ENCODE measurements at places on chromosomes 1 and 21. TPM values are rescaled to one million over a fixed set of nuclear protein-coding genes. Genes with fewer than 3 reads are reported as not detected.

- H3K4me1 ChIP-seq = peaks cover 96% of the 10 kb centered on the region
- no peak for DNase-seq
- H3K27ac ChIP-seq = peak overlapping the region; percentile 65
- H3K27me3 ChIP-seq = no peaks in the 10 kb centered on the region
- no peaks in the 10 kb centered on the region for H3K36me3 ChIP-seq
Measured at GRCh38 chr1:234727018-234727940, 117.3 kb upstream of the IRF2BP2 start.

DNA sequence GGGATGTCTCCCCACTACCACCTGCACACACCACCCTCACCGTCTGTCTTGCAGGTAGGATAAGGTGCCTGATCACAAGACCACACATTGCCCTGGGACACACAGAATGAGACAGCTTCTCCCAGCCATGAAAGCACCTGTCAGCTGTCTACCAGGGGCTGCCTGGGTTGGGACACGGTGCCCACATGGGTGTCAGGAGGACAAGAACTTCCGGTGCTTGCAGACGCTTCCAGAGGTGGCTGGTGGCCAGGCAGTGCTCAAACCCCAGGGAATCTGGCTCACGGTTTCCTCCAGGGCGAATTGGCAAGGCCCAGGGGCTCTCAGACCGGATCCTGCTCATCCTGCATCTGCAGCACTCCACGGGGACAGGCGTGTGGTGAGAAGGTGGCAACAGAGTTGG is 182.6 kb upstream of the ARHGEF16 start:
- H3K4me3 ChIP-seq = no peak overlapping the region
- no peaks in the 10 kb centered on the region for H3K4me1 ChIP-seq
- H3K36me3 ChIP-seq = peaks cover 7% of the 10 kb centered on the region
- peaks cover 26% of the 10 kb centered on the region for H3K27me3 ChIP-seq

Gene ERICH3
- not detected for total RNA-seq

GRCh38 chr1:28830814-28831213 is 18.8 kb downstream of the OPRD1 start:
- no peak overlapping the region for H3K4me3 ChIP-seq
- H3K27ac ChIP-seq = no peak overlapping the region
- H3K27me3 ChIP-seq = peaks cover 41% of the 10 kb centered on the region
- no peak for DNase-seq

- no peak overlapping the region for H3K4me3 ChIP-seq
- H3K36me3 ChIP-seq = peaks cover 11% of the 10 kb centered on the region
- no peak overlapping the region for H3K27ac ChIP-seq
- DNase-seq = no peak
Measured at GRCh38 chr1:198550941-198551524, 10.6 kb upstream of the ATP6V1G3 start.

Gene NBPF26
- 18.8 TPM for total RNA-seq

DNA sequence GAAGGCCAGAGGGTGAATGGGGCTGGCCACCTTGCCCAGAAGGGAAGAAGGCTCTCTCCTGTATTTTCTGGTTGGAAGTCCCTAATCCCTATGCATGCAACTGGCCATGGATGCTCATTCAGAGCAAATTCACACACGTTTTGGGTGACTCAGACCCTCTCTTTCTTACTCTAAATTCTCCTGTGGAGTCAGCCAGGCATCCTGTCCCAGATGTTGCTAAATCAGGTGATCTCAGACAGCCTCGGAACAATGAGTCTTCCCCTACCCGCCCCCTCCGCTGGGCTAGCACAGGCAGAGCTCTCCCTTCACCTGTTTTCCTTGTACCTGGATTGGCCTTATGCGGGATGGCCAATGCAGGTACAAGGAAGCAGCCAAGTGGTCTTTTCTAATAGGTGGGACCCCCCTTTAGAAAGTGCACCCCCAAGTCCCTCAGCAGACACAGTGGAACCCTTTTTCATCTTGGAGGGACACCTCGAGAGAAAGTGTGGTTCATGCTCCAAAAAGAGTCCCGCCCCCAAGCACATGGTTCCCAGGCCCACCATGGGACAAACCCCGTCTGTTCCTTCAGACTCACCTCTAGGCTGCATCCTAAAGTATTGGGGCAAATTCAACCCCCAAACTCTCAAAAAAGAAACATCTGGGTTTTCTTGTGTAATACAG is 8.6 kb downstream of the S100A6 start:
- no peaks in the 10 kb centered on the region for H3K36me3 ChIP-seq
- 0 out of 2 replicates have a peak overlapping the region, but pooled peaks have one; percentile 6 for H3K27ac ChIP-seq
- H3K4me1 ChIP-seq = peaks cover 42% of the 10 kb centered on the region
- no peaks in the 10 kb centered on the region for H3K27me3 ChIP-seq

Gene EFNA3
- total RNA-seq = 0.66 TPM

DNA sequence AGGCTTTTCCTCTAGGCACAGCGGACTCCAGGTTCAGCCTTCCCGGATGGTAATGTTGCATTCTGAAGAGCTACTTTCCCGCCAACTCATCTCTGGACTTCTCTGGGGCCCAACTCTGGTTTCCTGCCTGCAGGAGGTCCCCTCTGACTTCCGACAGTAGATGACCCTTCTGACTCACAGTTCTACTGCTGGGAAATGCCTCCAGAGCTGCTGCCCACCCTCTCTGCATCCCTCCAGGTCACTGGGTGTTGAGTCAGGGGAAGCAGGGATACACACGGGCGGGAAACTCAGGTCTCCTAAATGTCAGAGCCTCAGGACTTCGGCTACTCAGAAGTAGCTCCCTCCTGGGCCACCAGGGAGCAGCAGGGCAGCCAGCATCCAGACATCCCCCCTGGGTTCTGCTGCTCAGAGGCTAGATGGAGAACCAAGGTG is 2.1 kb upstream of the KIF21B start:
- H3K27me3 ChIP-seq = peaks cover 48% of the 10 kb centered on the region
- no peaks in the 10 kb centered on the region for H3K36me3 ChIP-seq
- DNase-seq = no peak
- no peak overlapping the region for H3K27ac ChIP-seq
- no peak overlapping the region for H3K4me3 ChIP-seq

GRCh38 chr1:9510130-9510529 is 29.1 kb upstream of the SLC25A33 start:
- H3K27me3 ChIP-seq = peaks cover 38% of the 10 kb centered on the region
- no peaks in the 10 kb centered on the region for H3K36me3 ChIP-seq
- DNase-seq = no peak
- H3K4me1 ChIP-seq = no peaks in the 10 kb centered on the region

Gene CD1E
- not detected for total RNA-seq

DNA sequence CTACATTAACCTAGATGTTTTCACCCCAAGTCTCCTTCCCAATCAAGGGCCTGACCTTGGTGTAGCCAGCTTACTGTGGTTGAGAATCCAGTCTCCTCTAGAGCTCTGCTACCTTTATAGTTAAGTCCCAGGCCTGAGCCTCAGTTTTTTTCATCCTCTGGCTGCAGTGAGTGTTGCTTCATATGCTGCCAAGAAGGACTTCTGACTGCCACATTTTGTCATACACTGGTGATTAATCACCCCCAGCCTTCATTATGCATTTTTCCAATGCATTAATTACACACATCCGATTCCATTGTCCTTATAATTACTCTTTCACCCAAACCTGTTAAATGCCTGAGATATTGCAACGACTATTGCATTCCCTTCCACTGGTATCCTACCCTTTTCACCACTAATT is 66.3 kb upstream of the FGGY start:
- no peaks in the 10 kb centered on the region for H3K36me3 ChIP-seq
- no peak overlapping the region for H3K27ac ChIP-seq
- H3K27me3 ChIP-seq = no peaks in the 10 kb centered on the region
- no peak for DNase-seq
- H3K4me1 ChIP-seq = peaks cover 5% of the 10 kb centered on the region

GRCh38 chr1:210687582-210688279 is 359.0 kb downstream of the HHAT start:
- peak; percentile 69 for DNase-seq
- no peak overlapping the region for H3K4me3 ChIP-seq
- peaks cover 41% of the 10 kb centered on the region for H3K4me1 ChIP-seq
- H3K36me3 ChIP-seq = no peaks in the 10 kb centered on the region
- H3K27me3 ChIP-seq = no peaks in the 10 kb centered on the region

Gene ZFP69B
- 4.3 TPM for total RNA-seq

- H3K4me3 ChIP-seq = no peak overlapping the region
- H3K27ac ChIP-seq = peak overlapping the region; percentile 12
- no peaks in the 10 kb centered on the region for H3K4me1 ChIP-seq
- peaks cover 33% of the 10 kb centered on the region for H3K36me3 ChIP-seq
Measured at GRCh38 chr1:150302902-150303301, 9.2 kb downstream of the MRPS21 start.

DNA sequence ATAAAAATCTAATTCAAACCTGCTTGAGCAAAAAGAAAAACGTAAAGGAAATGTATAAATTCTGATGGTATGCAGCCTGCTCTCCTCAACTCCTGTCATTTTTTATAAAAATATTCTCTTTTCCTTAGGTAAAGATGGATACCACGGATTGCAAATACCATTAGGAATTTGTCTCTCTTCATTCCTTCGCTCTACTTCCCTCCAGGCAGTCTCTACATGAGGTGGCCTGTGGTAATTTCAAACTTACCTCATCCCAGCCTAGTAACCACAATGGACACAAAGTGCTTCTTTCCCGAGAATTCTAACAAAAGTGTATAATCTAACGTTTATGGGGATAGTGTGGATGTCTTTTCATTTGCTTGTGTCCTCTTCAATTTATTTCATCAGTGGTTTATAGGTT is 239.5 kb upstream of the LRRC7 start:
- H3K4me1 ChIP-seq = no peaks in the 10 kb centered on the region
- no peak overlapping the region for H3K4me3 ChIP-seq
- H3K36me3 ChIP-seq = no peaks in the 10 kb centered on the region
- no peak overlapping the region for H3K27ac ChIP-seq
- no peak for DNase-seq

Gene HMCN1
- total RNA-seq = 1.8 TPM

GRCh38 chr1:219773775-219774174 is 154.6 kb downstream of the SLC30A10 start:
- no peaks in the 10 kb centered on the region for H3K4me1 ChIP-seq
- H3K27ac ChIP-seq = no peak overlapping the region
- DNase-seq = no peak
- H3K4me3 ChIP-seq = no peak overlapping the region
- no peaks in the 10 kb centered on the region for H3K36me3 ChIP-seq

DNA sequence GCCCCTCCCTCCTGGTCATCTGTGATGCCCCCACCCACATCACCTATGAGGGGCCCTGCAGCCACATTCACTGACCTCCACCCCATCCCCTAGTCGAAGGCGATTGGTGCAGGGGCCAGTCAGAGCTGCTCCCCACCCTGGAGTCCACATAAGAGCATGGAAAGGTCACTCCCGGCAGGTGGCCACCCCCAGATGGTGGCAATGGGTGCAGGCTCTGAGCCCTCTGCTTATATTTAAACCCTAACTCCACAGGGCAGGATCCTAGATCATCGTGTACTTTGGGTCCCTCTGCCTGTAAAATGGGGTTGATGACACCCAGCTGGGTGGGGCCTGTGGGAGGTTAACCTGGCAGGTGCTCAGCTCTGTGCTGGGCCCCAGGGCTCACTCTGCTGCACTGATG is 186.8 kb upstream of the C1orf174 start:
- no peaks in the 10 kb centered on the region for H3K4me1 ChIP-seq
- DNase-seq = no peak
- peaks cover 5% of the 10 kb centered on the region for H3K36me3 ChIP-seq
- no peak overlapping the region for H3K4me3 ChIP-seq
- H3K27me3 ChIP-seq = no peaks in the 10 kb centered on the region
